ENCODE measurements at places on chromosomes 3 and 15. TPM values are rescaled to one million over a fixed set of nuclear protein-coding genes. Genes with fewer than 3 reads are reported as not detected.

NEDD4 gene
- 22.4 TPM for total RNA-seq

RHOV gene
- total RNA-seq: 0.25 TPM

DNA sequence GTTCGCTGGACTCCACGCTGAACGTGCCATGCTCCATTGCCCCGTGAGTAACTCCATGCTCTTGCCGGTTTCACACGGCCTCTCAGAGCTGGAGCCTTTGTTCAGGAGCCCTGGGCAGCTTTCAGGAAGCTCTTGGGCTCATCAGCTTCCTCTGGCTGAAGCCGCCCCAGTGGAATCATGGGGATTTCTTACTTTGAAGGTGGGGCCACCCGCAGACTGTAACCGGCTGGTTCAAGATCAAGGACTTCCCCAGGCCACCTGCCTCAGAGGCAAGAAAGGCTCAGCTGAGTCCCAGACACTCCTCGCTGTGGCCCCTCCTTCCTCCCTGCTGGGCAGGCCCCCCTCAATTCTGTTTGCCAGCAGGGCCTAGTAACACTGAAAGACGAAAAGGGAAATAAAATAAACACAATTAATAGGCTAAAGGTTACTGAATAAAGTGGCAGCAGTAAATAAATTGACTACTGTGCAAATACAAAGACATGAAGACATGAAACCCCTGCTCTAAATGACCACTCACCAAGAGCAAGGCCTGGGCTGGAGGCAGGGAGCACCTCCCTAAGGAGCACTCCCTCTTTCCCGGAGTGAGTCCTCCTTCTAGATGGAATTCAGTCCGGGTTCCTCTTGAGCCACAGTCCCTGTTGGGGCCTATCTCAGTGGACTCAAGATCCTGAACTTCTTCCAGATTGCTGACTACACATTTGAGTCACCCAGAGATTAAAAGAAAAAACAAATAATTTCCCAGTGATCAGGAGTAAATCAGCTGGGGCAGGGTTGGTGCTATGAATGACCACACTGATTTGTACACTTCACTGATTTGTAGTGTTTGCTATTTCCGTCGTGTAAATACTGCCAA, 51.0 kb downstream of the ZDHHC19 start:
- peak; percentile 55 for DNase-seq

DNA sequence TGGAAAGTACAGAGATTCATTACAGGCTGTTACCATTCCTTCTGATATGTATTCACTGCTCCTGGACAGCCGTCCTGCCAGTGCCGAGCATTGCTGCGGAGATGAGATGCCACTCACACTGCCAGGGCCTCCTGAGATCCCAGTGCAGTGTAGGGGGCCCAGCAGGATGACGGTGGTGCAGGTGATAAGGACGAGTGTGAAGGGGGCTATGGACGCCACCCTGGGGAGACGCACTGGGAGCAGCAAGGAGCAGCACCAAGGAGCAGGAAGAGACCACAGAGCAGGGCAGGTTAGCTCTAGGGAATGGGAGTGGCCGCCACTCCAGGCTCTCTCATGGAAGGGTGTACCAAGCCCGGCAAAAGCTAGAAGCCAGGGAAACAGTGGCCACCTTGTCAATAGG, 4.0 kb upstream of the KLF15 start:
- DNase-seq: no peak

- no peak for DNase-seq
Measured at GRCh38 chr15:59595434-59595915, 16.1 kb upstream of the GCNT3 start.

Data from activated CD4-positive, alpha-beta T cell treated with anti-CD3 and anti-CD28 coated beads for 36 hours (primary cell).